ENCODE measurements at places on chromosomes 5 and 9.

- DNase-seq, result no peak
Measured at GRCh38 chr9:95727947-95728520, 147.5 kb upstream of the ERCC6L2 start.

- DNase-seq, result no peak
Measured at GRCh38 chr9:84966876-84967830, 297.6 kb downstream of the NTRK2 start.

DNA sequence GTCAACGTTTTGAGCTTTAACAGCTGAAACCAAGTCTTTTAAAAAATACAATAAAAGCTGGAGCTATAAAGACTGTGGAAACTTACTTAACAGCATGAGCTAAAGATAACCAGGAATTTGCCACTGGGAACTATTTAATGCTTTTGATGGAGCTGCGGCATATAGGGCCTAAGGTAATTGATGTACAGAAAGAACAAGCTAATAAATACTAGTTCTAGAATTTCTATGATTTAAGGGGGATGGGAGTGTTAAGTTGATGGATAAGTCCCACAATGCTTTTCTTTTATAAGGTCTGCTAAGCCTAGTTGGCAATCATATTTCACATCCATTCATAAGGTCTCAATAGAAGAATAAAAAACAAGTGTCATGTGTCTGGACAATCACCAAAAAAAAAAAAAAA, 334.0 kb upstream of the DMAC1 start:
- DNase-seq, result no peak

DNA sequence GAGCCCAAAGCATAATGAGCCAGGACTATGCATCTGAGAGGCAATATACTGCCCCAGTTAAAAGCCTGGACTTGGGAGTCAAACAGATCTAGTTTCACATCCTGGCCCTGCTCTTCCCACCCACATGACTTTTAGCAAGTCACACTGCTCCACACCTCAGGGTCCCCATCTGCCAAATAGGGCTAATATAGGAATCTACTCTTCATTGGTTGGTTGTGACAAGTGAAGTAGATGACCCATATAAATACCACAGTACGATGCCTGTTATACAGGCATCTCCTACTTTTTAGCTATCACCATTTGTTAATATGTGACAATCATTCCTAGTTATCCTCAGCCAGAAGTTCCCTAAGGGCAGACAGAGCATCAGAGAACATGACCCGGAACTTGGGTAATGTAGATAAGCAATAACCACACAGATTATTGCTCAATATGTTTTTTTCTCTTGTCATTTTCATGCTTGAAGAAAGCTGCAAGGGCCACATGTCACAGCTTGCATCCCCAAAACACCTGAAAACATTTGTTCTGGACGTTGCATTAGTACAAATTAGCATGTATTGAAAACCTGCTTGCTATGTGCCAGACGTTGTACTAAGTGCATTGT, 20.4 kb downstream of the ADAM19 start:
- no peak for DNase-seq

- no peak for DNase-seq
Measured at GRCh38 chr9:76020652-76021051, 130.2 kb downstream of the PCSK5 start.

GRCh38 chr9:11103525-11103924, 490.7 kb upstream of the PTPRD start:
- no peak for DNase-seq

DNA sequence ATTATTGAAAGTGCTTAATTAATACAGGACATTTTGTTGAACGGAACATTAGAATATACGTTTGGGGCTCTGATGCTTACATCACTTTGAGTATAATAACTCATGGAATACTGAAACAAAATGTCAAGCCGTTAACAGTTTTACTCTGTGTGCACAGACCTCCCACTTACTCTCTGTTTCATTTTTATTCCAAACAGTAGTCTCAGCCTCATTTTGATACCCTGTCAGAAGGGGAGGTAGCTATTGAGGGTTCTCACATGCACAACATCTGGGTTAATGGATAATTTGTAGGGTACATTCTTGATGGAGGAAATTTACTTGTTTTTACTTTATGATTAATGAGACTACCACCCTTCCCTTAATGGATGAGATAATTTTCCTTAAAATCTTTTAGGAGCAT, 59.0 kb downstream of the SCAMP1 start:
- no peak for DNase-seq

- no peak for DNase-seq
Measured at GRCh38 chr9:136765041-136765440, 723 bp upstream of the LCN15 start.

- DNase-seq, result no peak
Measured at GRCh38 chr9:94826644-94827410, 100.3 kb downstream of the AOPEP start.

Data from HS-27A (cell line).